ENCODE measurements at places on chromosomes 3 and 15. TPM values are rescaled to one million over a fixed set of nuclear protein-coding genes. Genes with fewer than 3 reads are reported as not detected.

The PTH1R gene
- 5.1 TPM for total RNA-seq

The GASK1A gene
- not detected for total RNA-seq

The CLDN18 gene
- not detected for total RNA-seq

The ENTPD3 gene
- total RNA-seq, result not detected

The ACKR2 gene
- 4.1 TPM for total RNA-seq

All from Caco-2 (cell line).